ENCODE measurements at places on chromosomes 13 and 19.
A peak's percentile ranks its signal among the peaks of the same experiment; 100 is the strongest.

GRCh38 chr19:2475018-2475701 lies 767 bp upstream of the GADD45B start:
- peak; percentile 79 for DNase-seq

- no peak for DNase-seq
Observed at GRCh38 chr13:93777504-93777903, 550.9 kb downstream of the GPC6 start.

- no peak for DNase-seq
Observed at GRCh38 chr19:50794074-50794875, 4.1 kb downstream of the ACP4 start.

- no peak for DNase-seq
Observed at GRCh38 chr13:37226971-37227370, 121.5 kb upstream of the CSNK1A1L start.

DNA sequence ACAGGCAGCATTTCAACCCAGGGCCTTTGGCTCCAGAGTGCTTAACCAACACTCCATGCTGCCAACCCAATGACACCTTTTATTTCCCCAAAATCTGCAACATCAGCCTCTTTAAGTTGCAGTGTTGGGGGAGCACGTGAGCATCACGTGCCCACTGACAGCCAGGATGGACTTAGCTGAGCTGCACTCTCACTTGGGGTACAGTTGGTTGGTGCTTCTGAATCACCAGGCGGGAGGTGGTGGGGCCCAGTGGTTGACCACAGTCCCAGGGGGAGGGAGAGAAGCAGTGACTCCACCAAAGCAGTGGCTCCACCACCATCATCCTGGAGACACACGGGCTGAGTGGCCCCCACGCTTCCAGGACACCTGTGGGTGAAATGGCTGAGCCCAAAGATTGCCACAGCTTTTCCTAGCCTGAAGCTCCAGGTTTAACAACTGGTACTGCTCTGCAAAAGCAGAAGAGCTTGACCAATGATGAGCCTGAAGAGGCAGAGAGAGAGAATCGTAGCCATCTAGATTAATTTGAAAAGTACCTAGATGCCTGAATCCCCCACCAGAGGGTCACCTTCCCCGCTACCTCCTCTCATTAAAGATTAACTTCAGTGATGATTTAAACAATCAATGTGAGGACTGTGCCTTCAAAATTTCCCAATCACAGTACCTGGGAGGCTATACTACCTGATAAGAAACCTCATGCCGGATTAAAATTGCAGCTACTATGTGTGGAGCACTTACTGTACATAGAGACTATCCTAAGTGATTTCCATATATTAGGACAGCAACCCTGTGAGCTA lies 193.8 kb downstream of the FOXO1 start:
- DNase-seq: no peak

GRCh38 chr13:32647926-32648325 lies 61.7 kb downstream of the PDS5B start:
- DNase-seq: no peak

DNA sequence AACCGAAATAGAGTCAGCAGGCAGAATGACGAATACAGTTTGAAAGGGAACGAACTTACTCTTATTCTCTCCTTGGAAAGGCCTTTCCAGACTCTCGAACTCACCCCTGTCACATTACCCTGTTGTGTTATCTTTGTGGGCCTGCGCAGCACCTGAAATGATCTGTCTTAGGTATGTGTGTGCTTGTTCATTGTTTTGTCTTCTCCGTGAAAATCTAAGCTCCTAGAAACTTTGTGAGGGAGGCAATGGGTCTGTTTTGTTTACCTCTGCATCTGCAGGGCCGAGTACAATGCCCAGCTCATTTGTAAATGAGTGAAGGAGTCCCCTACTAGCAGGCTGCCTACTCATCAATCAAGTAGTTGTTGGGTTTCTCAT lies 19.6 kb downstream of the HMGB1 start:
- no peak for DNase-seq

GRCh38 chr13:95624020-95624419 lies 20.5 kb downstream of the DZIP1 start:
- no peak for DNase-seq

GRCh38 chr13:50805805-50806204 lies 37.7 kb downstream of the DLEU7 start:
- no peak for DNase-seq

GRCh38 chr19:27859689-27860088 lies 1353.3 kb downstream of the UQCRFS1 start:
- no peak for DNase-seq

GRCh38 chr19:40735013-40735771 lies 15.1 kb downstream of the ACTMAP start:
- DNase-seq: no peak
